SK-N-DZ (cell line): ENCODE measurements at places on chromosomes 7 and 10.

DNA sequence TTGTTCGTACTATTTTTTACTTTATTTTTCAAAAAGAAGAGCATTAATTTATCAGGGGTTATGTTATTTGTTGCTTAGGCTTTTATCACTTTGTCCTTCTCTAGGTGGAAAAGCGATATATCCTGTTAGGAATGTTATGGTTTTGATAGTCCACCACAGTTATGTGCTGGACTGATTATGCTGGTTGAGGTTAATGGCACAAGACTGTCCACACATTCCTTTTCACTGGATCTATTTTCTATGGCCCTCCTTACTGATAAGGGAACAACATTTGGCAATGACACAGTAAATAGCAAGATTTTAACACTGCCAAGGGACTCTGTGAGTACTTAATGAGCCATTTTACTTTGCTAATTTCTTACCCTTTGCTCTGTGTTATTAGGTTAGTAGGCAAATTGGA, 1212.3 kb downstream of the NXPH1 start:
- no peak for DNase-seq

DNA sequence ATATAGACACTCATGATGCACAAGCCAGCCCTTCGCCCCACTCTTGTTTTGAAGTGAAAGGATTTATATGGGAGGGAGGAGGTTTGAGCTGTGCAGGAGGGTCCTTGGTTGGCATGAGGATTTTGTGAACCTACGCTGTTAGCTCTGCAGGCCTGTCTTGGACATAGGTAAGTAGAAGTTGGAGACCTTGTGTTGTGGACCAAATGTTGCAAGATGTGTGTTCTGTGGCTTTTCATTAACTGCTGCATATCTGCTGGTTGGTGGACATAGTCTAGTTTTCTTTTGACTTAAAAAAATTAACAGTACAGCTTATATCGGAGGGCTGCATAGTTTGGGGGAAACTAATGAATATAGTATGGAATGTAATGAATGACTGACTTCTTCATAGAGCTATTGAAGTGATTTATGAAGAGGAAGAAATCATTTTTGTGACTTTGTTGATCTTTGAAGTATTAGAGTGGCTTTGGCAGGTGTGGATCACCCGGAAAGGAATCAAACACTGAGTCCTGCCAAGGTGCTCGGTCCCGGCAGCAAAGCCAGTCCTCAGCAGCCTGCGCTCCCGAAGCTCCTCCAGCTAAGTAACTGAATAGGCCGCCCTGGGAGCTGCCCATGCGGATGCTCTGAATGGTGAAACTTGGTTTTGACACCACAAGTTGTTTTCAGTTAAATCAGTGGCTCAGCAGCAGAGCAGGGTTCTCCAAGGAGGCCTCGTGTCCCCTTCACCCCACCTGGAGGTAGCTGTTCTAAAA, 3.2 kb downstream of the MGMT start:
- no peak for DNase-seq

GRCh38 chr7:12643001-12643643, 44.3 kb upstream of the ARL4A start:
- no peak for DNase-seq

- peak; percentile 21 for DNase-seq
Observed at GRCh38 chr7:152076940-152077933, 51.8 kb downstream of the GALNT11 start.

DNA sequence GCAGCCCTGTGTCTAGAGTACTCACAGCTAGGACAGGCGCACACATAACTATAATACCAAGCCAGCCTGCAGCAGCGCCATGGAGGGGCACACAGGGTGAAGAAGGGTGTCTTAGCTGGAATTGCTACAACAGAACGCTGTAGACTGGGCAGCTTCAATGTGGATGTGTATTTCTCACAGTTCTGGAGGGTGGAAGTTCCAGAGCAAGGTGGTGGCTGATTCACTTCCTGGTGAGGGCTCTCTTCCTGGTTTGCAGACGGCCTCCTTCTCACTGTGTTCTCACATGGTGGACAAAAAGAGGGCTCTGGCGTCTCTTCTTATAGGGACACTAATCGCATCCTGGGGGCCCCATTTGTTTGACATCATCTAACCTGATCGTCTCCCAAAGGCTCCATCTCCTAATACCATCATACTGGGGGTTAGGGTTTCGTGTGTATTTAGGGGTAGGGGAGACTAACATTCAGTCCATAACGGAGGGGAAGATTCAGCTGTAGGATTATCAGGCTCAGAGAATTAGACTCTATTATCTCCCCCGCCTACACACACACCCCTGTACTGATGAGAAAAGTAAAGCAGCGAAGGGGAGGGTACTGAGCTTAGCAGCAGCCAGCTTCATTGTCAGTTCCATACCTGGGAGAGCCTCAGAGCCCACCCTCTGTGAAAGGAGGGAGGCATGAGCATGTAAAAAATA, 289.1 kb downstream of the CCDC3 start:
- DNase-seq = no peak

DNA sequence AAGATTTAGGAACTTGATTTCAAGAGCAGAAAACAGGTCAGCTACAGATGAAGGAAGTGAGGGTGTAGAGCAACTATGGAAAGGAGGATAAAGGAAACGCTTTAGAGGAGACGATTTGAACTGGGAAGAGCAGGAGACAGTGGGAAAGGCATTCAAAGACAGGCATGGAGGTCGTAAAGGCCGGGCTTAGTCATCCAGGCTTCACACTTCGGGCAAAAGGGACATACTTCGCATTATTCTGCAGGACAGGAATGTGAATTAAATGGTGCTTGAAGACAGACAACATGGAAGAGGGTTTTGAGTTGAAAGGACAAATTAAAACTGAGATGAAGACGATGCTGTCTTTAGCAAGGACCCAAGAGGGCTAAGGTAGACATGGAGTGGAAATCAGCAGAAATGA, 8.1 kb downstream of the FAM171A1 start:
- no peak for DNase-seq

- DNase-seq = no peak
Observed at GRCh38 chr10:80144696-80145131, 12.2 kb downstream of the PLAC9 start.

- no peak for DNase-seq
Observed at GRCh38 chr10:34664706-34665105, 150.4 kb downstream of the PARD3 start.

- DNase-seq = no peak
Observed at GRCh38 chr7:113652501-113652900, 266.3 kb downstream of the PPP1R3A start.

- DNase-seq = no peak
Observed at GRCh38 chr7:79523436-79523835, 70.0 kb upstream of the MAGI2 start.

DNA sequence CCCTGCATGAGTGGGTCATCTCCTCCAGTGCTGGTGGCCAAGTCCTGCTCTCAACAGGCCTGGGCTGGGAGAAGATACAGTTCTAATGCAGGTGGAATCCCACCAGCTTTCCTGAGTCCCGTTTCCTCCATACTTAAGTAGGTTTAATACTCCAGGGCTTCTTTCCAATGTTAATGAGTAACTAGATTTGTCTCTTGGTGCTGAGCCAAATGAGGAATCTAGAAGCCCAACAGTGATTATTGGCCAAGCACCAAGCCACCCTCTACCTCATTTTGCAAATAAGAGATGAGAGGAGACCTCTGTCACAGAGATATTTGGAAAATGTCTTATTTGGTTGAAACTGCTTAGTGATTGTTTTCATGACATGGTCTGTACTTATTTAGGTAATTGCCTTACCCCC, 37.1 kb downstream of the STARD3NL start:
- no peak for DNase-seq

GRCh38 chr10:58281092-58281752, 12.3 kb downstream of the CISD1 start:
- no peak for DNase-seq

DNA sequence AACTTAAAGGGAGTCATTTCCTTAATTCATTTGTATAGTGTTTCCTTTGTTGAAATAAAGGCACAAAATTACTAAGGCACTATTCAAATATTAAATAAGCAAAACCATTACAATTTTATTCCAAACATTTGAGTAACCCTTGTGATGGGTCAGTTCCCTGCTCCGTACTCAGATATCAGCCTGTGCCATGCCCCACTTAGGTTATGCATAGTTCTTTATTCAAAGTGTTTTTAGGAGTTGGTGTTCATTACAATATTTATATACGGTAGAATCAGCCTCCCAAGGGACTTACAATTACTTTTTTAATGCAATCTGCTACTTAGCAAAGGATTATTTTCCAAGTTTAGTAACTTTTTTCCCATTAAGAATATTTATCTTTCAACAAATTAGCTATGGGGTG, 119.3 kb upstream of the SEMA3D start:
- DNase-seq = no peak

- DNase-seq = no peak
Observed at GRCh38 chr7:18315241-18315640, 180.3 kb upstream of the HDAC9 start.

DNA sequence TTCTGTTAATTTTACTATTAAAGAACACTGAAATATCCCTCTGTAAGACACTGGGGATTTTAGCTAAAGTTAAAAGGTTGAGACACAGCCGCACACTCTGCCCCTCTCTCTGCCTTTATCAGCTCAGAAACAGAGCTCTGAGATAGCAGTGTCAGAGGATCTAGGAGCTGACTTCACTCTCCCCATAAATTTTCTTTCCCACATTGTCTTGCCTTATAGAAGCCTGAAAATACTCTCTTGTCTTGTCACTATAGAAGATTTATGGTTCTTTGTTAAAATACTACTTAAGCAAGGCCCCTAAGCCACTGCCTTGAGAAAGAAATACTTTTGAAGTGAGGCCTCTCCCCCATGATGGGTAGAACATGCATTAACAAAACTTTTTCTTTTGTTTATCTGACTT, 105.7 kb upstream of the C10orf90 start:
- no peak for DNase-seq

DNA sequence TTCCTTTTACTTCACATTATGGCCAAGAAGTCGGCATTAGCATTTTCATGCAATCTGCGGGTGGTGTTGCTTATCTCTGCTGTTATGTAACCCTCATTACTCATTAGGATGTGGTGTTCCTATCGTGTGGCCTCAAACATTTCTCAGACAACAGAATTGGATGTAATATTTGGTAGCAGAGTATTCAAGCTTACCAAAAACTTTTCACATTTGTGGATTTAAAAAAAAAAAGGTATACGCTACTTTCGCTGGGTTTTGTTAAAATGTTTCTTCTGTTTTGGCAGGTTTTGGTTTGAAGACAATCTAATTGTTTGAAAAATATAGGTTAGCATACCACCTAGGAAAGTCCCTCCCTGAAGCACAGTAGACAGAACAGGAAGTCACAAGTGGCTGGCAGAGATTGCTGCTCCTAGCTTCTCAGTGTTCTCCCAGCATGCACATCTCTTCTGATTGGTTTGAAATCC, 128.8 kb downstream of the GATA3 start:
- DNase-seq = no peak

DNA sequence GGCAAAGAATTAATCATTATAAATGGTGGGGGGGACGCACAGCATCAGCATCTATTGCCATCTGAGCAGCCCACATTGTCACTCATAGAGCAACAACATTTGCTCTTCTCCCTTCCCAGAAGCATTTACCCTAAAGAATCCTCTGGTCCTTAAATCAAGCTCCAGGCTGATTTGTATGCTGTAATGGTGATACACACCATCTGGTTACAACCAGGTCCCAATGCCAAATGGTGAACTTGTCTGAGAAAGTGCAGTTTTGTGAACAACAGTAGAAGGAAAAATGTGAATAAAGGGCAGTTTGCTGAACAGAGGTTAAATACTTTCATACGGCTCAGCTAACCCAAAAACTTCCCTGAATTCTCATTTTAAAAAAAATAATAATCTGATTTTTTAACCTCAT, 38.8 kb upstream of the TCF7L2 start:
- no peak for DNase-seq

- no peak for DNase-seq
Observed at GRCh38 chr7:2460641-2461040, 15.6 kb downstream of the GRIFIN start.

DNA sequence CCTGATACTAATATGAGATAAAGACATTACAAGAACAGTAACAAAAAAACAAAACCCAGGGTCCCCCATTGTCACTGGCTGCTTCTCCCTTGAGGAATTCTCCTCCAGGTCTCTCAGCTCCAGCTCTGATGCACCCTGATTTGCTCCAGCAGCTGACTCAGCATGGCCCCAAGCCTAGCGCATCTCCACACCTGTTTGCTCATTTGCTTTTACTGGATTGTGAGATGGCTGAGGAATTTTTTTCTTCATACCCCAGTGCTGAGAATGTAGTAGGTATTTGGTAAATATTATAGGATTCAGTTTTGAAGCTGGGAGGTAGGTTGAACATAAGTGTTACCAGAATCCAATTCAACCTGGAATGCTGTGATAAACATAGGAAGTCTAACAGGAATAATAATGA, 171.9 kb downstream of the PKD1L1 start:
- no peak for DNase-seq

GRCh38 chr10:70583669-70584037, 18.9 kb downstream of the PRF1 start:
- DNase-seq = no peak

DNA sequence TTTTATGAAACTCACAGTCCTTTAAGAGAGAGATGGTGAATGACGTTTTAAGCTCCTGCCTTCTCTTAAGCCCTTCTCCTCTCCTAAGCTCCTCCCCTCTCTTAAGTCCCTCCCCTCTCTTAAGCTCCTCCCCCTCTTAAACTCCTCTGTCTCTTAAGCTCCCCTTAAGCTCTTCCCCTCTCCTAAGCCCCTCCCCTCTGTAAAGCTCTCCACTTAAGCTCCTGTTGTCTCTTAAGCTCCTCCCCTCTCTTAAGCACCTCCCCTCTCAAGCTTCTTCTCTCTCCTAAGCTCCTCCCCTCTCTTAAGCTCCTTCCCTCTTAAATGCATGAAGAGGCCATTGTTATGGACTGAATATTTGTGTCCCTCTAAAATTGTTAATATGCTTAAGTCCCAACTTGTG, 1180.6 kb upstream of the AUTS2 start:
- no peak for DNase-seq

- DNase-seq = no peak
Observed at GRCh38 chr7:117630907-117631564, 151.2 kb downstream of the CFTR start.

- DNase-seq = no peak
Observed at GRCh38 chr10:22372917-22373316, 27.6 kb downstream of the SPAG6 start.

- DNase-seq = no peak
Observed at GRCh38 chr10:50627896-50628295, 4.1 kb upstream of the SGMS1 start.

DNA sequence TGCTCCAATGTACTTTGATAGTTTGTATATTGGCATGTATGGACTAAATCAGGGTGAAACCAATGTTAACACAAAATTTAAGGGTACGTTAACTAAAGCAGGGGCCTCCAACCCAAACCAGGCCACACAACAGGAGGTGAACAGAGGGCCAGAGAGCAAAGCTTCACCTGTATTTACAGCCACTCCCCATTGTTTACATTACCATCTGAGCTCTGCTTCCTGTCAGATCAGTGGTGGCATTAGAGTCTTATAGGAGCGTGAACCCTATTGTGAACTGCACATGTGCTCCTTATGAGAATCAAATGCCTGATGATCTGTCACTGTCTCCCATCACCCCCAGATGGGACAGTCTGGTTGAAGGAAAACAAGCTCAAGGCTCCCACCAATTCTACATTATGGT, 62.0 kb upstream of the SCIN start:
- no peak for DNase-seq

GRCh38 chr10:75091146-75091545, 20.3 kb upstream of the SAMD8 start:
- no peak for DNase-seq
